Thoracic aorta (tissue), 2 donors: ENCODE measurements at places on chromosomes 4 and X.

DNA sequence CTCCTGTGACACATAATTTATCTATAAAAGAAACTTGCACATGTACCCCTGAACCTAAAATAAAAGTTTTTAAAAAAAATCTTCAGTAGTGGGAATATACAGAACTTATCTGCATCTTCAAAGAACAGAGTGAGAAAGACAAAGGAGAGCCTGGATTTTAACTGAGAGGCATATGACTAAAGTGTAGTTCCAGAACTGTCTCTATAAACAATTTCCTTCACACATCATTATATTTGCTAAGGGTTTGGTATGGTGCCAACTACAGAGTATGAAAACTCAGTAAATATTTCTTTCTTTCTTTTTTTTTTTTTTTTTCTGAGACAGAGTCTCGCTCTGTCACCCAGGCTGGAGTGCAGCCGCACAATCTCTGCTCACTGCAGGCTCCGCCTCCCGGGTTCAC is 49.9 kb upstream of the NFKB1 start:
- no peaks in the 10 kb centered on the region for H3K27me3 ChIP-seq
- H3K36me3 ChIP-seq: no peaks in the 10 kb centered on the region
- no peak overlapping the region for H3K27ac ChIP-seq
- no peak overlapping the region for H3K4me3 ChIP-seq

GRCh38 chr4:40333921-40334352 is 1.2 kb upstream of the CHRNA9 start:
- H3K4me3 ChIP-seq: no peak overlapping the region
- H3K4me1 ChIP-seq: no peaks in the 10 kb centered on the region
- no peaks in the 10 kb centered on the region for H3K36me3 ChIP-seq
- no peak for DNase-seq
- no peak overlapping the region for H3K27ac ChIP-seq

- peaks cover 25% of the 10 kb centered on the region for H3K36me3 ChIP-seq
- DNase-seq: no peak
Measured at GRCh38 chr4:1940566-1940965, 68.2 kb downstream of the NELFA start.

- H3K4me3 ChIP-seq: no peak overlapping the region
- peaks cover 13% of the 10 kb centered on the region for H3K4me1 ChIP-seq
- no peak for DNase-seq
- H3K27ac ChIP-seq: peak overlapping the region; percentile 49
Measured at GRCh38 chr4:151807220-151807619, 46.4 kb upstream of the GATB start.

GRCh38 chr4:106587558-106587957 is 219.0 kb upstream of the GIMD1 start:
- peaks cover 35% of the 10 kb centered on the region for H3K4me1 ChIP-seq
- H3K27me3 ChIP-seq: no peaks in the 10 kb centered on the region
- H3K36me3 ChIP-seq: no peaks in the 10 kb centered on the region
- H3K4me3 ChIP-seq: no peak overlapping the region
- DNase-seq: no peak

DNA sequence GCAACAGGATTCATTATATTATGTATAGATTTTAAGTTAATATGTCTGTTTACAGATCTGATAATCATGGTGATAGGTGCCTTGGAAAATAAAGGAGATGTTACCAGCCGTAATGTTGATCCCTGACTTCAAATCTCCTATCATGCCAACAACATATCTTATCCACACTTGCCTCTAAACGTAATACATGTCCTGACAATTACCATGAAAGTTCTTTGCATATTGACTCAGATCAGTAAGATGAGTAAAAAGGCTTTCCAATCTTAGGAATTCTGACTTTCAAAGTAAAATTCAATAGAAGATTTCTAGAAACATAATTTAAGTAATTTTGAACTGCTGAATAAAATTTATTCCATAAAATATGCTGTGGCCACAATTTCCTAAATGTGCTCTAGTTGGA is 513.3 kb downstream of the ANKRD50 start:
- H3K27me3 ChIP-seq: no peaks in the 10 kb centered on the region
- no peak overlapping the region for H3K4me3 ChIP-seq
- peaks cover 25% of the 10 kb centered on the region for H3K4me1 ChIP-seq
- DNase-seq: no peak
- H3K27ac ChIP-seq: no peak overlapping the region
- H3K36me3 ChIP-seq: no peaks in the 10 kb centered on the region

- H3K4me3 ChIP-seq: no peak overlapping the region
- H3K27me3 ChIP-seq: no peaks in the 10 kb centered on the region
- no peak overlapping the region for H3K27ac ChIP-seq
Measured at GRCh38 chr4:140851032-140851636, 94.9 kb upstream of the TBC1D9 start.

GRCh38 chrX:15475021-15475420 is 18.1 kb downstream of the PIR start:
- no peak overlapping the region for H3K4me3 ChIP-seq
- DNase-seq: no peak
- no peak overlapping the region for H3K27ac ChIP-seq
- no peaks in the 10 kb centered on the region for H3K36me3 ChIP-seq
- H3K4me1 ChIP-seq: no peaks in the 10 kb centered on the region

DNA sequence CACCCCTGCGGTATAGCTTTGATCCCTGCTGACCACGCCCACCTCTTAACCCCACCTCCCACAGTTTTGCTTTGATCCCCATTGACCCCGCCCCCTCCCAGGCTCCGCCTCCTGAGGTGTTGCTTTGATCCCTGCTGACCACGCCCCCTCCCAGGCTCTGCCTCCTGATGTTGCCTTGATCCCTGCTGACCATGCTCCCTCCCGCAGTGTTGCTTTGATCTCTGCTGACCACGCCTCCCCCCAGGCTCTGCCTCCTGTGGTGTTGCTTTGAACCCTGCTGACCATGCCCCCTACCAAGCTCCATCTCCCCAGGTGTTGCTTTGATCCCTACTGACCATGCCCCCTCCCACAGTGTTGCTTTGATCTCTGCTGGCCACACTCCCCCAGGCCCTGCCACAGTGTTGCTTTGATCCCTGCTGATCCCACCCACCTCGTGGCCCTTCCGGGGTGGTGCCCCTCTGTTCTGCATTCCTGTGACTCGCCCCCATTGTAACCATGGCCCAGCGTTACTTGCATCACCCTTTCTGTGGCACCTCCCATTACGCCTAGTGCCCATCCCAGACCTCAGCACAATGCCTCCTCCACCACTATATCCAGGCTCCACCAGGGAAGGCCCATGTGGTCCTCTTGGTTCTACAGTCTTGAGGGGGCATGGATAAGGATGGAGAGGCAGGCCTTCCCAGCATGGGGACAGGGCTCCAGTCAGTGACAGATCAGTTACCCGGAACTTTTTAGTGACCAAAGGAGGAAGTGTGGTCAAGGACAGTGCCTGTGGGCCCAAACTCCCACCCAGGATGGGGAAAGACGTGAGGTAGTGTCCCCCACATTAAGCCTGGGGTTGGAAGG is 70.8 kb downstream of the ADRA2C start:
- H3K4me1 ChIP-seq: no peaks in the 10 kb centered on the region
- H3K27me3 ChIP-seq: no peaks in the 10 kb centered on the region
- no peak overlapping the region for H3K27ac ChIP-seq
- H3K36me3 ChIP-seq: no peaks in the 10 kb centered on the region

DNA sequence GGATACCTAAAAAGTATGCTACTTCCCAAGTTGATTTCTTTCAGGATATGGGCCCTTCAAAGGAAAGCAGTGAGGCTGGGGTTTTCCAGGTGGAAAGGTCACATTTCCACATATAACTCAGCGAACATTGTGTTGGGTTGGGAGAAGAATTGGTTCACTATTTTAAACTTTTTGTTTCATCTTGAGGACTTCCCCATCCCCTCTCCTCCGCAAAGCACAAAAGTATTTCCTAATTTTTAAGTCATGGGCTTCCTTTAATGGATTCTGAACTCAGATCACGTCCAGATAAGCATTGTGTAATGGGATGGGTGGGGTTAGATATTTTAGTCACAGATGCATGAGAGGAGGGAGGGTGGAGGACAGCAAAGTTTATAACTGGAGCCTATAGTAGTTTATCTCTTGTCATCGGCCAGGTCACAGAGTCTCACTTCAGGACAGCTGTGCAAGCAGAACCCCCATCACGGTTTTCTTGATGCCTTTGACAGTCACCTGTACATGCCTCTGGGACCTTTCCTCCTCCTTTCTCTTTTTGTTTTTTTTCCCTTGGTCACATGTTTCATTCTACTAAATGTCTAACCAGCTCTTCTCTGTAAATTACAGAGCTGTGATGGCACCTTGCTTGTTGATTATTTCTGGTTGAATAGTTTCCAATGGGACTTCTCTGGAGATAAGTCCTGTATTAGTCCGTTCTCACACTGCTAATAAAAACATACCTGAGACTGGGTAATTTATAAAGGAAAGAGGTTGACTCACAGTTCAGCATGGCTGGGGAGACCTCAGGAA is 115.4 kb downstream of the PTTG2 start:
- peaks cover 6% of the 10 kb centered on the region for H3K36me3 ChIP-seq
- DNase-seq: no peak
- H3K27ac ChIP-seq: no peak overlapping the region
- peaks cover 18% of the 10 kb centered on the region for H3K4me1 ChIP-seq

- peak; percentile 42 for DNase-seq
- peak overlapping the region; percentile 37 for H3K4me3 ChIP-seq
- H3K4me1 ChIP-seq: peaks cover 12% of the 10 kb centered on the region
- H3K36me3 ChIP-seq: no peaks in the 10 kb centered on the region
- peak overlapping the region; percentile 81 for H3K27ac ChIP-seq
Measured at GRCh38 chrX:67780694-67781109, 236.9 kb downstream of the AR start.

GRCh38 chr4:41882625-41883347 is 52.4 kb upstream of the TMEM33 start:
- peaks cover 16% of the 10 kb centered on the region for H3K27me3 ChIP-seq
- H3K36me3 ChIP-seq: no peaks in the 10 kb centered on the region
- H3K4me1 ChIP-seq: peaks cover 17% of the 10 kb centered on the region
- no peak for DNase-seq
- H3K4me3 ChIP-seq: peak overlapping the region; percentile 68

- no peaks in the 10 kb centered on the region for H3K36me3 ChIP-seq
- DNase-seq: no peak
- no peaks in the 10 kb centered on the region for H3K27me3 ChIP-seq
- H3K27ac ChIP-seq: no peak overlapping the region
- H3K4me3 ChIP-seq: no peak overlapping the region
Measured at GRCh38 chrX:81348388-81348787, 146.5 kb downstream of the SH3BGRL start.

- H3K36me3 ChIP-seq: no peaks in the 10 kb centered on the region
- no peak for DNase-seq
Measured at GRCh38 chr4:167233685-167234315, 494 bp downstream of the SPOCK3 start.

DNA sequence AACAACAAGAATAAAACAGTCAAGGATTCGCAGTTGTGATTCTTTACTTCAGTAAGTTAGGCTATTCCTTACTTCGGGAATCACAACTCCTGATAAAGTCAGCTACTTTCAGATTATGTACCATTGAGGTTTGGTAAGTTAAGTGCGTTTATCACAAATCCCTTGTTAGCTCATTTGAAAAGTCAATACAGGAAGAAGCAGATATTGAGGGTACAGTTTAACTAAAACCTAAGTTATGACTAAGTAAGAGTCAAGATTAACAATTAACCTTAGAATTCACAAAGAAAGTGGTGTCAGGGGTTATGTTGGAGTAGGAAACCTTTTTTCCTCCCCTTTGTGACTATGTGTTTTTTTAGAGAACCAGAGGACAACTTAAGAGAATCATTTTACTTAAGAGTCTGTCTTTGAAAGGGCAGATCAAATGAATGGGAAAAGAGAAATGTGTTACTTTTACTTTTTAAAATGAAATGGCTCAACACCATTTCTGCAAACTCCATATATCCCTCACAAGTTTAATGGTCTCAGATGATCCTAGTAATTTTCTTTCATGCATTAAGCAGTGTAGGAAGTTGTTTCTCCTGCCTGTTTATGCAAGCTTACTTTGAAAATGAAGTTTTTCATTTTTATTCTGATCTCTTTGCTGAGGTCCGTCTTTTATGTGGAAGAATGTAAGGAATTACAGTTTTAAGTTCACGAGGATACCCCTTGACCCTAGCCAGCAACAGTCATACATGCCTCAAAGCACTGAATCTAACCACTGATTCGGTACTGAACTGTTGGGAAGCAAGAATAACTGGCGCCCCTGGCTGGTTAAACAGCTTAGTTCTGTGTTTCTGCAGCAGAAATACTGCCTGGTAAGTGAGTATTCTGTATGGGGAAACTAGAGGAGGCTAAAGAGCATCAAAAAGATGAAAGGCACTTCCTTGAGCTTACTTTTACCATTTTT is 211.7 kb downstream of the SLC4A4 start:
- no peaks in the 10 kb centered on the region for H3K36me3 ChIP-seq
- no peaks in the 10 kb centered on the region for H3K4me1 ChIP-seq
- H3K4me3 ChIP-seq: no peak overlapping the region

DNA sequence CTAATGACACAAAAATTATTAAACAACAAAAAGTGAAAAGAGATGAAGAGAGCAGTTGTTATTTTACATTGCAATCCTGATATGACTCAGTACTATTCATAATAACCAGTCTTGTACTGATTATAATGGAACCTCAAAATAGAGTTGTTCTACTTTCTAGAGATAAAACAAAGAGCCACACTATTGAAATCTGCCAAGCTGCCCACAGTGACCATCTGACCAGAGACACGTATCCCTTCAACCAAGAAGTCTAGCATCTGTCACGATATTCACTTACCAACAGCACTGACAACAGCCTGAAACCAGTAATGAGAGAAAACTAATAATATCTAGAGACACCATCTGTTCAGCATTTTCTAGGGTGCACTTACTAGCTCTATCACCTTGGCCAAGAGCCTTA is 466.7 kb downstream of the NKX6-1 start:
- no peaks in the 10 kb centered on the region for H3K36me3 ChIP-seq
- DNase-seq: no peak
- H3K4me1 ChIP-seq: no peaks in the 10 kb centered on the region
- no peaks in the 10 kb centered on the region for H3K27me3 ChIP-seq

DNA sequence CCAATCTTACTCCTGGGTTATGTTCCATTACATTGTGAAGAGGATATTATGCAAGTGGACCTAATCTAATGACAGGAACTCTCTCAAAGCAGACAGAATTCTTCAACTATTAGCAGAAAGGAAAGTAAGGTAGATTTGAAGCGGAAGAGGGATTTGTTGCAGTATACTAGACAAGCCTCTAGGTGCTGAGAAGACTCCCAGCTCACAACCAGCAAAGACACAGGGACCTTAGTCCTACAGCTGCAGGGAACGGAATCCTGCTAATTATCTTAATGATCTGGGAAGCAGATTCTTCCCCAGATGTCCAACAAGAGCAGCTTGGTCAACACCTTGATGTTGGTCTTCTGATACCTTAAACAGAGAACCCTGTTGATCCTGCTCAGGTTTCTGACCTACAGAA is 73.6 kb downstream of the STK32B start:
- no peaks in the 10 kb centered on the region for H3K27me3 ChIP-seq
- no peaks in the 10 kb centered on the region for H3K36me3 ChIP-seq
- no peak overlapping the region for H3K27ac ChIP-seq
- no peaks in the 10 kb centered on the region for H3K4me1 ChIP-seq

- no peak overlapping the region for H3K4me3 ChIP-seq
- no peaks in the 10 kb centered on the region for H3K36me3 ChIP-seq
Measured at GRCh38 chr4:184446132-184446658, 28.2 kb downstream of the IRF2 start.
